ENCODE measurements at places on chromosomes 4 and X. TPM values are rescaled to one million over a fixed set of nuclear protein-coding genes. Genes with fewer than 3 reads are reported as not detected.

The NAA11 gene
- not detected for total RNA-seq

The POU4F2 gene
- not detected for total RNA-seq

The TBL1X gene
- 19.1 TPM for total RNA-seq

The ZGRF1 gene
- total RNA-seq: 2.9 TPM

The C4orf17 gene
- not detected for total RNA-seq

The RGN gene
- total RNA-seq: 4.7 TPM

The ABCG2 gene
- total RNA-seq: 7.2 TPM

The TBC1D8B gene
- 32.2 TPM for total RNA-seq

The FGFR3 gene
- 0.59 TPM for total RNA-seq

The DCHS2 gene
- not detected for total RNA-seq

The MTNR1A gene
- total RNA-seq: not detected

The GYG2 gene
- 0.86 TPM for total RNA-seq

The ARSJ gene
- total RNA-seq: 48.6 TPM

The FABP2 gene
- total RNA-seq: not detected

The SYN1 gene
- 0.36 TPM for total RNA-seq

All from smooth muscle cell of the pulmonary artery (primary cell).